Activated effector memory CD4-positive, alpha-beta T cell treated with Interleukin-2 at 50 U/mL for 16 hours (primary cell): ENCODE measurements at places on chromosomes 5 and 9.

- no peak for DNase-seq
Observed at GRCh38 chr9:92170848-92171247, 55.6 kb upstream of the SPTLC1 start.

- DNase-seq: no peak
Observed at GRCh38 chr5:163502521-163502920, 2.9 kb upstream of the MAT2B start.

GRCh38 chr5:98769210-98769958 lies 4.1 kb upstream of the RGMB start:
- peak; percentile 4 for DNase-seq

GRCh38 chr9:123337971-123338370 lies 18.0 kb upstream of the CRB2 start:
- DNase-seq: no peak

DNA sequence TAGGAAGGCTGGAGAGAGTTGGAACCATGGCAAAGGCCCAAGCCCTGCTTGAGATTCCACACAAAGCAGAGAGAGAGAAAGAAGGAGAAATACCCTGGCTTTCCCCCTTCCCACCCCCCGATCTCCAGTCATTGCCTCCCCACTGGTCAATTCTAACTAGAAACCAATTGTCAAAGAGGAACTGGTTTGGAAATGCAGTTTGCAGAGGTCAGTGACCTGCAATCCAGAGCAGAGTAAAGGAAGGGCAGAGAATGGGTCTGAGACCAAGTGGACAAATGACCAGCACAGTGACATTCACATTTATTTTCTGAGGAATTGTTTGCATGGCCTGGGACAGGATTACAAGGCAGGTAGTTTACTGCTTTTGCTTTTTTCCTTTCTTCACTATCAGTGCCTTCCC lies 37.5 kb upstream of the ZFYVE16 start:
- no peak for DNase-seq

DNA sequence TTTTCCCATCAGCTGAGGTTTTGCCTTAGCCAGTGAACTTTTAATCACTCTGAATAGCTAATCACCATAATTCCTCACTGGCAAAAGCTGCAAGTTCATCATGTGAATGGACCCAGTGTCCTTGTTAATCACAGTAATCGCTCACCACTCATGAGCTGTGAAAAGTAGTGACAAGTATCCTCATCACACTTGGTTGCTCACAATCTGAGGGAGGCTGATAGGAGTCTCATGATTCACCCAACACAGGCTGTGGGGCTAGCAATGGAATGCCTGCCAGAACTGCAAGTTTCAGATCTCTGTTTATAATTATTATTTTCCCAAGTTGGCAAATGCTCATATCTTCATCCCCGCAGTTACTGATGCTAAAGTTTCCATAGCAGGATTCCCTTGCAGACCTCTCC lies 467.2 kb downstream of the KIF4B start:
- DNase-seq: no peak

DNA sequence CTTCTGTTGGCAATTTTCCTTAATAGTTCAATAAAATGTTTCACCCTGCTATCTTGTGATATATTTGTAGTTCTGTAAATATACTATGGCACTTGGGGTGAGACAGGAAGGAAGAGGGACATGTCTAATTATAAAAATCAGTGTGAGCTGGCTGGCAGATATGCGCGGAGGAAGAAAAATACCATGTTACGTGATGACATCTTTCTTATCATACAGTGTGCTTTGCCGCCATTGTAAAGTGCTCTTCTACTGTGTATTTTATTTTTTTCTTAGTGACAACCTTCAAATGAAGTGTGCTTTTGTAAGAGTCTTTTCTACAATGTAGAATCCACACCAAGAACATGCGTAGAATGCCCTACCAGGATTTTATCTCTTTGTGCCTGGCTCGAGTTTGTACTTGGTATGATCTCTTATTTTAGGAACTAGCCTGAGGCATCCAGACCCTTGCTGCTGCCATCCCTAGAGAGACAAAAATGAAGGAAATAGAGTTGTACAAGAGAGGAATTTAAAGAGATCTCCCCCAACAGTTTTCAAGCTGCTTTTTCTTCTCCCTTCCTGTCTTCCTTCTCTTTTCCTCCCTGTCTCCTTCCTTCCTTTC lies 46.7 kb upstream of the RIOK2 start:
- DNase-seq: no peak

DNA sequence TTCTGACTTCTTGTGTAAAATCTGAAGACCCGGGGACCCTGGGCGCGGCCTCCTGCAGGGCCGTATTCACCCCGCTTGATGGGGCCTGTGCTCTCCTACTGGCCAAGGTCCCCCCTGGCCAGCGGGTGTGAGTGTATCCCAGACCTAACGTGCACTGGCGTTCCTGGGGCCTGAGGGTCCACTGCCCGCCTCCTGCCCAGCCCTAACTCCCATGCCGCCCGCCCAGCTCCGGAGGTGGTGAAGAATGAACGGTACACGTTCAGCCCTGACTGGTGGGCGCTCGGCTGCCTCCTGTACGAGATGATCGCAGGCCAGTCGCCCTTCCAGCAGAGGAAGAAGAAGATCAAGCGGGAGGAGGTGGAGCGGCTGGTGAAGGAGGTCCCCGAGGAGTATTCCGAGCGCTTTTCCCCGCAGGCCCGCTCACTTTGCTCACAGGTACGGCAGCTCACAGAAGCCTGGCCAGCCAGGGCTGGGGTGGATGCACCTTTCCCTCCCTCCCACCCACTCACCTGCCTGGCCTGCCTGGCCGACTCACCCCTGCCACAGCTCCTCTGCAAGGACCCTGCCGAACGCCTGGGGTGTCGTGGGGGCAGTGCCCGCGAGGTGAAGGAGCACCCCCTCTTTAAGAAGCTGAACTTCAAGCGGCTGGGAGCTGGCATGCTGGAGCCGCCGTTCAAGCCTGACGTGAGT lies 9.5 kb downstream of the GRK6 start:
- DNase-seq: no peak

- DNase-seq: no peak
Observed at GRCh38 chr9:88551546-88552137, 16.7 kb downstream of the NXNL2 start.

DNA sequence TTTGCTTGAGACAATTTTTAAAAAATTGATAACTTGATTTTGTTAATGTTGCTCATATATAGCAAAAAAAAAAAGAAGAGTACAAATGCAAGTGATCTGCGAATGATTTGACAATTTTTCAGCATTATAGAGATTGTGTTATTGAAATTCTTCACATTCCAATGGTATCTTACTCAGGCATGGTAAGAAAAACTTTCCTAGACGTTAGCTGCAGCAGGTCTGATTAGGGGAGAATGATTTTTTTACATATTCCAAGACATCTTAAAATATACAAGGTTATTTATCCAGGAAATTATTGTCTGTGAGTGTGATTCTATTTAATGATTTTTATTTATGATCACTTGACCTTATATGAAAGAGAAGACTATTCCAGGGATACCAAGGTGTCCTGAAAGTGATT lies 361.9 kb downstream of the MAT2B start:
- DNase-seq: no peak

- no peak for DNase-seq
Observed at GRCh38 chr5:136808756-136809155, 443.4 kb upstream of the TRPC7 start.

- no peak for DNase-seq
Observed at GRCh38 chr9:113502427-113503034, 39.0 kb downstream of the RGS3 start.

GRCh38 chr9:33133186-33133585 lies 34.0 kb downstream of the B4GALT1 start:
- DNase-seq: no peak

- no peak for DNase-seq
Observed at GRCh38 chr9:101093620-101094019, 65.1 kb downstream of the PLPPR1 start.

GRCh38 chr9:19233344-19233743 lies 2.9 kb downstream of the DENND4C start:
- DNase-seq: no peak

DNA sequence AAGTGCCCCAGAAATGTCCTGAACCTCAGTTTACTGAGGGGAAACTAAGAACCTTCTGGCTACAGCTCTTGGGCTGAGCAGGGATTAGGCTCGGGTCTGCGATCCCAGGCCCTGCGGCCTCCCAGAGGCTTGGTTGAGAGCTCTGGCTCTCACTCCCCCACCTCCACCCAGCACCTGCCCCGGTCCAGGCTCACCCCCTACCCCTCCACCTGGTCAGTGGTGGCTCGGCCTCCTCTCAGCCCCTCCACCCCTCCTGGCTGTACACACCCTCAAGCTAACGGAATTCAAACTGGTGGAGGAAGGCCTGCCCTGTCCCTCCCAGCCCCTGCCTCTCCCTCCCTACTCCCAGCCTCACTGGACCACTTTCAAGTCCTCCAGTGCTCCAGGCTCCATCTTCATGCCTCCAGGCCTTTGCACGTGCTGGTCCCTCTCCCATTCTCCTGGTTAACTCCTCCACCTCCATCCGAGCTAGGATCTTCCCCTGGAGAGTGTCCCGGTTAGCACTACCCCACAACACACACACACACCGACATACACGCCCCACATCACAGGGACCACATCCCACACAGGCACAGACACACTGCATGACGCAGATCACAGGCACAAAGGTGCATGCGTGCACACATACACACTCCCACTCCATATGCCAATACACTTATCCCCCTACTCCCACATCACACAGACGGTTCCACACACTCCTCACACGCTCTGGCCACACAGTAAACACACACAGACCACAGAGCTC lies 130.9 kb downstream of the C9orf50 start:
- DNase-seq: peak; percentile 53

GRCh38 chr5:90585337-90585986 lies 26.9 kb downstream of the ADGRV1 start:
- DNase-seq: no peak

- DNase-seq: no peak
Observed at GRCh38 chr9:105138306-105138801, 106.1 kb upstream of the SLC44A1 start.

GRCh38 chr5:133489632-133490031 lies 122.7 kb downstream of the FSTL4 start:
- DNase-seq: no peak

- no peak for DNase-seq
Observed at GRCh38 chr5:57598097-57598496, 115.5 kb upstream of the ACTBL2 start.

- DNase-seq: no peak
Observed at GRCh38 chr5:147336876-147337275, 102.0 kb downstream of the STK32A start.

- DNase-seq: no peak
Observed at GRCh38 chr9:129070696-129071525, 10.0 kb upstream of the DOLPP1 start.

DNA sequence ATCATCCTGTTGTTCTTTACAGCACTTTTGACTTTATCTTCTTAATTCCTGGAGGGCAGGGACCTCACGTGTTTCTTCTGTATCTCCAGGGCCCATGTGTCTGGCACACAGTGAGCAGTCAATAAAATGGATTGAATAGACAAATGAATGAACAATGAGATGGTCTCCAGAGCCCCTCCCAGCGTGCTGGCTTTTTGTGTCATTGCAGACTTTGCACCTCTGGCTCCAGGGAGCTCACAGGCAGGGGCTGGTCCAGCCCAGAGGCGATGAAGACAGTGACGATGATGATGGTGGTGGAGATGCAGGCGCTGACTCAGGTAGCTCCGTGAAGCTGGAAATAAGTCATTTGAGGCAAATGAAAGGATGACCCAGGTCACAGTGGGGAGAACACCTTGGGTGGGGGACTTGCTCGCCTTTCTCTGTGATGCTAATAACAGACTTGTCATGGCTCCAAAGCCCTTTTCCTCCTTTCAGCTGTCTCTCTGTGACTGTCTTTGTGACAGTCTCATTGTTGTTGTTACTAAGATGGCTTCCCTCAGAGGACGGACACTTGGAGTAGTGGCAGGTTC lies 30.4 kb upstream of the FABP6 start:
- no peak for DNase-seq

- no peak for DNase-seq
Observed at GRCh38 chr5:170363671-170364070, 25.5 kb downstream of the KCNMB1 start.
